Activated CD4-positive, alpha-beta T cell treated with anti-CD3 and anti-CD28 coated beads for 1 hour (primary cell): ENCODE measurements at places on chromosomes 2 and 18.

DNA sequence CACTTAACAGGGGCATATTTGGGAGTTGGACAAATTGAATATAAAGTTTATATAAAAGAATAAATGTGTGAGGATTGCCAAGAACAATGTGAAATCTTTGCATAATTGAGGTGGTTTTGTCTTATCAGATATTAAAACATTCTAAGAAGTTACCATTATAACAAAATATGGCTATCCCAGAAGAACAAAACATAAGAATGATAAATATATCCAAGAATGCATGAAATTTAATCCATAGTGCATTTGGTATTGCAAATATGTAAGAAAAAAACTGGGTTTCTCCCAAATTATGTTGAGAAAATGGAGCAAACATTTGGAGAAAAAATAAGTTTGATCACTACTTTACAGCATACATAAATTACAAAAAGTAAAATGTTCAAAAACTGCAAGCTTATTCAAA, 562.4 kb downstream of the RNF144A start:
- DNase-seq = no peak

DNA sequence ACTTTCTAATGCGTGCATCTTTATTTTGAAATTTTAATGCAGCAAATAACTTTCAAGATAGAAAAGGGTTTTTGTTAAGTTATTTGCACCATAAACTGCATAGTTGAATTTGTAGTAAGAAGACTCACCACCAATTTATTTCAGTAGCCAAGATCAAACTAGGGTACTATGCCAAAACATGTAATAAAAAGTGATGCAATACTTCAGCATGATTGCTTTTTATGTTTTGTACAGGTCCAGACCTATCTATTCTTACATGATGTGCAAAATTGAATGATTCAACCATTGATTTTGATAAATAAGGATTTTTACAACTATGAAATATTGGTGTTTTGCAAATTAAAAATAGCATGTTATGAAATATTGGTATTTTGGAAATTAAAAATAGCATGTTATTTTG, 26.7 kb downstream of the AGPS start:
- DNase-seq = no peak

DNA sequence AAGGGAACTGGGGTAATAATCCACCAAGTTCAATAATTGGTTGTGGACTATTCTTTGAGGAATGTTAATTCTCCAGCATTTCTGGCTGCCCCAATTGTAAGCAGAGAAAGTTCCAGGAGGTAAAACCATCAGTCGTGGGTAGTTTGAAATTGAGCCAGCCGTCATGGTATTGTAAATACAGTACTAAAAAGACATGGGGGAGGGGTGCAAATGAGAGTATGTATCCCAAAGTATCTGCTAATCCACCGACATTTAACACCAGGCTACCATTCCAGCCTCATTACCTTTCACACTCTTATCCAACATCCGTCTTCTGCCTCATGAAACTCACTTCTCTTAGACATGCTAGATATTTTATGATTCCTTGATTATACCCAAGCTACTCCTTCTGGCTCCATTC, 507.9 kb downstream of the ERBB4 start:
- DNase-seq = no peak

- DNase-seq = no peak
Measured at GRCh38 chr2:140275427-140275826, 1495.2 kb upstream of the NXPH2 start.

DNA sequence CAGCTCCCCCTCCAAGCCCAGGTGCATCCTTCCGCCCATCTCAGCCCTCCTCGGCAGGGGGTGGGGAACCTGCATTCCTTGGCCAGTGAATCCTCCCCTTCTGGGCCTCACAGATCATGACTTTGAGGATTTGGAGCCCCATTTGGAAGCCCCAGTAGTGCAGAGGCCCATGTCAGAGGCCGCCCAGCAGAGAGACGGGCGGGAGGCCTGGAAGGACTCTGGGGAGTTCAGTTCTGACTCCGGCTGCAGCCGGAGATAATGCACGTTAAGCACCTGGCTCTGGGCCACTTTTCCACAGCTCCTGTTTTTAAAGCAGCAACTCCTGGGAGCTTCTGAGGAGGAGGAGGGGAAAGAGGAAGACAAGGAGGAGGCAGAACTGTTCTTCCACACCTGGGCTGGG, 14.9 kb downstream of the ATOH8 start:
- no peak for DNase-seq

DNA sequence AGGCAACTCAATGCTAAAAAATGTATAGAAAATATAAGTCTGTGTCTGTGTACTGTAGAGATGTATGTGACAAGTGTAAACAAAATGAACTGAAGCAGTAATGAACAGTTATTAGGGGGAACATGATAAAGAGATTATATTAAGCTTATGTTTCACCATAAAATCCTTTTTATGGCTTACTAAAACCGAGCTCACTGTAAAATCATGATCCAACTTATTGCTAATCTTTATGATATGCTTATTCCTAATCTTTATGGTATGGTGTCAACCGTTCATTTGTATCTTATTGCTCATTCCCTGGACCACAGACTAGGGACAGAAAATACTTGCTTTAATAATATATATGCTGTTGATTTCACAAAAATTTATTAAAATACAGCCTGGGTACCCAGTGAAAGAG, 62.1 kb downstream of the TNFRSF11A start:
- no peak for DNase-seq

GRCh38 chr2:106812383-106812782, 73.6 kb downstream of the ST6GAL2 start:
- no peak for DNase-seq

- no peak for DNase-seq
Measured at GRCh38 chr18:77065221-77065981, 67.2 kb downstream of the MBP start.

GRCh38 chr2:128320192-128320905, 1.7 kb upstream of the HS6ST1 start:
- no peak for DNase-seq

DNA sequence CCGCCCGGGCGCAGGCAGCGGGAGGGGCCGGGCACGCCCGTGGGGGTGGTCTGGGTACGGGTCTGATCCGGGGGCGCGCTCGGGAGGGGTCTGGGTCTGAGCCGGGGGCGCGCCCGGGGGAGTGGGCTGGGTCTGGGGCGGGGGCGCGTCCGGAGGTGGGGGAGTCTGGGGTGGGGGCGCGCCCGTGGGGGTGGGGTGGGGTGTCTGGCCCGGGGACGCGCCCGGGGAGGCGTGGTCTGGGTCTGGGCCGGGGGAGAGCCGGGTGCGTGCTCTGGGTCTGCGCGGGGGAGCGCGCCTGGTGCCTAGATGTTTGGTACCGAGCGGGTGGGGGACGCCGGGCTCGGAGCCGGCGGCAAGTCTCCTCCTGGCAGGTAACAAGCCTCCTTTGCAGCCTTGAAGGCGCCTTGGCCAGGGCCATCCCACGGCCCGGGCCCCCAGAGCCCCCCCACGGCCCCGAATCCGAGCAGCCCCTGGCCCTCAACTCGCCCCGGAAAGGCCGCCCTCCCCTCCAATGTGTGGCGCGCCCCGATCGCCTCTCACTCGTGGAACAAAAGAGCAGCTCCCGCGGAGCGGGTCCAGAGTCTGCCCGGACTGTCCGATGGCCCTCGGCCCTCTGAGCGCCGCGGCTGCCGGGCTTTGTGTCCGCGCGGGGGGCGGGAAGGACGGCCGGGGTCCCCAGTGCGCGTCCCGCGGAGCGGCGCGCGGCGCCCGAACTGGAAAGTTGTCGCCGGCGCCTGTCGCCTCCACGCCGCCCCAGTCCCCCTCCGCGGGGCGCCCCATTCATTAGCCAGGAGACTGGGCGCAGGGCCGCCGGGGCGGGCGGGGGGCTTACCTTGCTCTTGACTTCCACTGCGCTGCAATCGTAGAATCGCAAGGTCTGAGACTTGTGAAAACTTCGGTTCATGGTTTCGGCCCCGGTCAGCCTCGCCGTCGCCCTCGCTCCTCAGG, 595 bp downstream of the PARD6G start:
- DNase-seq = no peak

- no peak for DNase-seq
Measured at GRCh38 chr2:46814160-46814961, 101.2 kb downstream of the MCFD2 start.

DNA sequence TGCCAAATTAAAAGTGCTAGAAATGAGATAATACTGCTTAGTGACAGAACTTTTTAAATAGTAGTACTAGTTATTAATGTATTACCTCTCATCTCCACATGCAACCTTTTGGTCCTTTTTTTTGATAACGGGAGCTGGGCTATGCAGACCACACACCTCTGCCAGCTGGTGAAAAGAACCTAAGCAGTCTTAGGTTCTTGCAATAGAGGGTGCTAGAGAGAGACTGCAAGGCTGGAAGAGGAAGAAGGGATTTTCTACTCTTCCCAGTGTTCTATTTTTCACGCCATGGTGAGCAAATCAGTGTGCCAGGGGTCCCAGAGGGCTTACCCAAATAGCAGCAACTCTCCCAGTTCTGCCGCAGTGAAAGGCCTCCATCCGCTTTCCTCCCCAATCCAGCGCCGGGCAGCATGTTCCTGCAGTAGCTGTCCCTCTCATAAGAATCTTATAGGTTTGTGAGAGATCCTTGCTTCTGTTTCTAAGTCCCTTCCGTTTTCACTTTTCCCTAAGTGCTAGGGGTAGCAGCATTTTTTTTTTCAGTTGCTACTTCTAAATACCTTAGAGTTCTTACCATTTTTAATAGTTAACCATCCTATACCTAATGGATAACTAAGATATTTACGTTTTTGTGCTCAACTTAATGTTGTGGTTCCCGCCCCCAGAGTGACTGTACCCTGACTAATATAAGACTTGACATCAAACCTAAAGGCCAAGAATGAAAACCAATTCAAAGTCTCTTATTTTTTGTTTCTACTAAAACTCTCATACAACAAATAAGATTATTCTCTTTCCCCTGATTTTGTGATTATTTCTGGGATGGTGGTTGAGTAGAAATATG, 69.4 kb upstream of the UBE2E3 start:
- no peak for DNase-seq

DNA sequence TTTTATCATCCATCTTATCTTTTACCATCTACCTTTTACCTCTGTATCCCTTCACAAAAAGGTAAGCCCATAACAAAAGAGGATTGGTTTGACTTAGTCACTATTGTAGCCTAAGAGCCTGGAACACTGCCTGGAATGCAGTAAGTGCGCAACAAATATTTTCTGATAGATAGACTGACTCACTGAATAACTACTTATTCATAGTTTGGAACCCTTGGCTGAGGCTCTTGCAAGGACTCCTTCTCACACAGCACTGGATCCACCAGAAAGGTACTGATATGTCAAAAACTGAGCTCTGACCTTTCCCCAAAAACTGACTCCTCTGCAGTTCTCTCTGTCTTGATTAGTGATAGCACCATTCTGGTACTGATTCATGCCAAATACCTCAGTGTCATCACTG, 426.7 kb downstream of the SETBP1 start:
- DNase-seq = no peak

GRCh38 chr2:48259811-48260210, 270.1 kb upstream of the STON1 start:
- DNase-seq = no peak

DNA sequence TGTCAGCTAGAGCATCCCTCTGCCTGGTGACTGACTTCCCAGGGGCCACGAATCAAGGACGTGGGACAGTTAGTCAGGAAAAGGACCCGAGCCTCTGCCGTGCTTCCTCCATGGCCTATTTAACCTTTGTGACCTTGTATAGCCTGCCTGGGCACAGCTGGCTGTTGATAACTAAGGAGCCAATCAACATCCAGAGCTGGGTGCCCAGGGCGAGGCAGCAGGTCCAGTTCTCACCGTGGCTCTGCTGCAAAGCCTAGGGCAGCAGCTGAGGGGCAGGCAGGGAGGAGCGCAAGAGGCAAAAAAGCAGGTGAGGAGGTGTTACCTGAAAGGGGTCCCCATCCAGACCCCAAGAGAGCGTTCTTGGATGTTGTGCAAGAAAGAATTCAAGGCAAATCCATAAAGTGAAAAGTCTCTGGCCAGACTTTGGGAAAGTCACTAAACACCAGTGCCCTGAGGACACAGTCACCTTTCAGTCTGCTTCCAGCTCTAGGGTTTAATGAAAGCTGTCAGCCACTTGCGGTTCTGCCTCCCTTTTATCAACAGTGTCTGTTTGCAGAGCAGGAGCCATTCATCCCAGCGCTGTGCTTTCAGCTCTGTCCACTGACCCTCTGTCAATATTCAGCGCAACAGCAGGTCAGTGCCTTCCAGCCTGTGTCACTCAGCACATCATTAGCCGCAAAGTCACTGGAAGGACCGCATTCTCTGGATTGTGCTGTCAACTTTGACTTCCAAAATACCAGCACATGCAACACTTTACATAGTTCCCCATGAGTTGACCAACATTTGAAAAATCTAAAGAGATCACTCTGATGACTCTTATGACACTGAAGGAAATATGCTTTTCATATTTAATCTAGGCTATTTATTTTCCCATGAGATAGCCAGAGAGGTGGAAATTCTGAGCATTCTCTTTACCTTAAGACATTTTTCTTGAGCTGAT, 38.6 kb upstream of the ASAP2 start:
- no peak for DNase-seq

DNA sequence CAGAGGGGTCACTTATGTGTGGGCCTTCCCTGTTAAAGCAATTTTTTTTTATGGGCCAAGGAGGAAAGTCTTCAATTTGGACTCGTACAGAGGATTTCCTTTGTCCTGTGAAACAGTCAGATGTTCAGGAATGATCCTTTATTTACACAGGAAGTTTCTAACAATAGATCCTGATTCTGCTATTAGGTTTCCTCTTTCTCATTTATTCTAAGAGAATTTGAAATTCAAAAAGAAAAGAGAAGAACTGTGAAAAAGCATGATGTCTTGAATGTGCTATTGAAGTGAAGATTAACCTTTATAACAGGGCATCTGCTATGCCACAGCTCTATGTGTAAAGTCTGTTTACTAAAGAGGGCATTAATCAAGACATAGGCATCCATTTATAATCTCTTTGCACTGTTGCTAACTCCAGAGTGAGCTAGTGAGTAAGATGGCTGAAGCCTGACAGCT, 105.3 kb upstream of the FAM98A start:
- DNase-seq = no peak

DNA sequence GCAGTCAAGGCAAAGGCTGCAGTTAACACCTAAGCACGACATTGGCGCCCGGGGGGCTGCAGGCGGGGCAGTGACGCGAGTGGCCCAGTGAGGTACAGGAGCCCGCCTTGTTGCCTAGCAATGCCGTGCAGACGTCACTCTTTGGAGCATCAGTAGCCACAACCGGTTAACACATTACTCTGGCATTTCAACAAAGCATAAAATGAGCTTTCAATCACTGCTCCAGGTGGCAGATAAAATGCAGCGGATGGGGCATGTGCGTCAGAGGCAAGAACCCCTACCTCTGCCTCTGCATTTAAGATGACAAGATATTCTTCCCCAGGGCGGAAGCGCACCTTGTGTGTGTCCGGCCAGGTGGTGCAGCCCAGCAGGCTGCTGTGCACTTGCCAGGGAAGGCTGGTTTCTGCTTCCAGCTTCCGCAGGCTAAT, 139.4 kb downstream of the MTCL1 start:
- DNase-seq = no peak

- no peak for DNase-seq
Measured at GRCh38 chr18:55316486-55317184, 271.4 kb downstream of the TCF4 start.

GRCh38 chr2:109204412-109204811, 75.4 kb downstream of the SH3RF3 start:
- DNase-seq = no peak
